ENCODE measurements at places on chromosomes 2 and 18. TPM values are rescaled to one million over a fixed set of nuclear protein-coding genes. Genes with fewer than 3 reads are reported as not detected.

The GPR45 gene
- not detected for total RNA-seq

The ERFE gene
- total RNA-seq: not detected

The LAMA1 gene
- total RNA-seq: 5.4 TPM

The ALPG gene
- not detected for total RNA-seq

The NYAP2 gene
- total RNA-seq: not detected

The ACMSD gene
- not detected for total RNA-seq

The TLX2 gene
- not detected for total RNA-seq

The RBFA gene
- 24.2 TPM for total RNA-seq
